ENCODE measurements at places on chromosomes 16 and 17. TPM values are rescaled to one million over a fixed set of nuclear protein-coding genes. Genes with fewer than 3 reads are reported as not detected.

Gene SDR42E1
- 29.0 TPM for total RNA-seq

DNA sequence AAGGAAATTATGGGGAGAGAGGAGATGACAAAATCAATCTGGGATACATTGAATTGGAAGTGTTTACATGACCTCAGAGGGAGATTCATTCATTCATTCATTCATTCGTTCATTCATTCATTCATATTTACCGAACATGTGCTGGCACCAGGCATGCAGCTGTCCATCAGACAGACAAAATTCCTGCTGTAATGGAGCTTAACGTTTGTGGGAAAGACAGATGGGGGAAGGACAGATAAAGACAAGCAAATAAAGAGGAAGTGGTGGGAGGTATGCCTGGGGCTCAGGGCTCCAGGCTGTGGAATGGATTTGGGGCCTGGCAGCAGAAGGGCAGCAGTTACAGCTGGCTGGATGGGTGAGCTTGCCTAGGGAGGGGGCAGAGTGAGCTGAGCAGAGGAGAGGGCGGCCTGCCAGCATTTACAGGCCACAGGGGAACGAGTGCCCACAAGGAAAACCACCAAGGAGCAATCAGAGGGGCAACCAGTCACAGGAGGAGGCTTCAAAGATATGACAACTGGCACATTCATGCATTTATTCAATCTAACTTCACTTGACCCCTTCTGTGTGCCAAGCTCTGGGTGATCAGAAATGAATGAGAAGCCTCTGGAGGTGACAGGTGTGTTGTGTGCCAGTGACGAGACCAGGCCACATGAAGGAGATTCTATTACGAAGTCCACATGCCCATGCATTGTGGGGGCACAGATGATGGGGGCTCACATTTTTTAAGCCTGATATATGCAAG lies 48.5 kb downstream of the ARHGAP27 start:
- no peak for DNase-seq

DNA sequence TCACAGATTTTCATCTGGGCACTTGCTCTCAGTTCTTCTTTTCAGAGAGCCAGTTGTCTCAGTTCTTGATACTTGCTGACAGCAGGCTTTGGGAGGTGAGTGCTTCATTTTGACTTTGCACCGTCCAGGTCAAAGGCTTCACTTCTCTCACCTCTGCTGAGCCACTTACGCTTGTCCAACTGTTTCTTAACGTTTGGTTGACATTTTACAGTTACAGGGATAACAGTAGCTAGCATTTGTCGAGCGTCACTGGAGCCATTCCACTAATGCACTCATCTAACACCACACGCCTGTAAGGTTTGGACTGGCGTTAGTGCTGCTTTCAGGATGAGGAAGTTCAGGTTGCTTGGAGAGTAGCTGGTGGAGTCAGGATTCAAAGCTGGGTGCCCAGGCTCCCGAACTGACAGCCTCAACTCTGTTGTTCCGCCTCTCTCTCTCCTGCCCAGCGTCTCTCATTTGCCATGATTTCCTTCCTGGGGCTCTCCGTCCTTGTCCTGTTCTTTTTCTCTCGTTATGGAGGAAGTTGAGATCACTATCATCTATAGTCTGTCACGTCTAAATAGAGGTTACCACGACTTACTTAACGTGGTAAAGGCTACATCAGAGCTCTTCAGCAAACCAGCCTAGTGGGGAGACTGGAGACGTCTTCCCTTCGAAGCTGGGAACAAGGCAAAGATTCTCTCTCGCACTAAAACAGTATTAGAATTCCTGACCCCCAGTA lies 220.8 kb downstream of the RPTOR start:
- DNase-seq = no peak

- no peak for DNase-seq
Observed at GRCh38 chr17:69672924-69673323, 258.4 kb downstream of the MAP2K6 start.

All from suprapubic skin (tissue), 4 donors.